Sigmoid colon (tissue), 7 donors: ENCODE measurements at places on chromosomes 16 and 17. TPM values are rescaled to one million over a fixed set of nuclear protein-coding genes. Genes with fewer than 3 reads are reported as not detected.

The ABAT gene
- 9.6 TPM for polyA plus RNA-seq

The ABCC12 gene
- not detected for polyA plus RNA-seq

The KRT20 gene
- 1,034 TPM for polyA plus RNA-seq

The PRSS53 gene
- polyA plus RNA-seq = not detected

The CAVIN1 gene
- polyA plus RNA-seq = 11.8 TPM

The KRT31 gene
- polyA plus RNA-seq = not detected

The RHBDL3 gene
- polyA plus RNA-seq = not detected

The MGAT5B gene
- 0.51 TPM for polyA plus RNA-seq

DNA sequence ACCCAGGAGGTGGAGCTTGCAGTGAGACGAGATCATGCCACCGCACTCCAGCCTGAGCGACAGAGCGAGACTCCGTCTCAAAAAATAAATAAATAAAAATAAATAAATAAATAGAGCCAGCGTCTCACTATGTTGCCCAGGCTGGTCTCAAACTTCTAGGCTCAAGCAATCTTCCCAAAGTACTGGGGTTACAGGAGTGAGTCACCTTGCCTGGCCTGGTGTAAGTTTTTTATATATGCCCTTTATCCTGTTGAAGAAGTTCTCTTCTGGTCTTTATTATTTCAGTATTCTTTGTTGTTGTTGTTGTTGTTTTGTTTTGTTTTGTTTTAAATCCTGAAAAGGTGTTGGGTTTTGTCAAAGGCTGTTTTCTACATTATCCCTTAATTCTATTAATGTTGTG, 30.1 kb upstream of the ABCC1 start:
- H3K27me3 ChIP-seq = no peaks in the 10 kb centered on the region
- no peaks in the 10 kb centered on the region for H3K4me1 ChIP-seq
- no peak for DNase-seq
- H3K27ac ChIP-seq = no peak overlapping the region
- H3K4me3 ChIP-seq = no peak overlapping the region
- H3K36me3 ChIP-seq = no peaks in the 10 kb centered on the region

DNA sequence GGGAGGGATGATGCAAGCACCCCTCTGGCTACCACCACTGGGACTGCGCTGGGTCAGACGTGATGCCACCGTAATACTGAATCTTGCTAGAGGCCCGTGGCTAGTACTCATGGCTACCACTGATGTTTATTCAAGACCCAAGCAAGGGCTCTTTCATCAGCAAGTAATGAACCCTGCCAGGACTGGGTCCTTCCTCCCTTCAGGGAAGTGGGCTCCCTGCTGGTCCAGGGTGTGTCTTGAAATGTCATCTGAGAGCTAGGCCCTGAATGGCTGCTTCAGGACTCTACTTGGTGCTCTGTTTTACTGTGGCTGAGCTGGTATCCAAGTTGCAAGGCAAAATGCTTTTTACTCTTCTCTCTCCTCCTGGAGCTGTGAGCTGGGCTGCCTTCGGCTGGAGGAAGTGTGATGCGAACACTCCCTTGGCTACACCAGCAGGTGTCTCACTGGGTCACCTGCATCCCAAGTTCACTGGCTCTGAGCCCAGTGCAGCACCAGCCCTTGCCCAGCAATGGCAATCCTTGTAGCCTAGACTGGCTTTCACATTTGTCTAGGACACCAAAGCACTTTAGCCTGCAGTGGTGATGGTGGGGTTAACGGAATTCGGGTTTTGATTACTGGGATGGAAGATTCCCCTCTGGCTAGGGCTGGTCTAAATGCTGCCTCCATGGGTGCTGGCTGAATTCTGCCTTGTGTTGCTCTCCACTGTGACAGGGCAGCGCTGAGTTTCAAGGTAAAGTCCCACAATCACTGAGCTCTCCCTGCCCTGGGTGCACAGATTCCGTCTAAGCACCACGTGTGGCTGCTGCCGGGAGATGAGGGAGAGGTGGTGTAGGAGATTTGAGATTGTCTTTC, 98.6 kb downstream of the USP22 start:
- no peak overlapping the region for H3K4me3 ChIP-seq
- H3K36me3 ChIP-seq = no peaks in the 10 kb centered on the region
- H3K4me1 ChIP-seq = no peaks in the 10 kb centered on the region
- H3K27ac ChIP-seq = no peak overlapping the region

DNA sequence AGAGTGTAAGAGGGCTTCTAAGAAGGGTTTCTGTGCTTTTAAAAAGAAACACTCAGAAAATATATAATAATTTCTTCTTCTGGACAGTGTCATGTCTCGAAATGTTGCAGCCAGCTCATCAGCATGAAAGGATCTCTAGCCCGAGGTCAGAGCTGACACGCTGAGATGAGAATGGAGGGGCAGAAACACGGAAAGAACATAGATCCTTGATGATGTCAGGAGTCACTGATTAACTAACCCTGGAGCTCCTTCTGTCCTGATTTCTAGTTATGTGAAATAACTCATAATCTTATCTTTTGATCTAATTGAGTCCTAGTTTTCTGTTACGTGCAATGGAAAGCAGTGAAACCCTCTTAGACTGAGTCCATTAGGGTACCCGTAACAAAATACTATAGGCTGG, 10.3 kb upstream of the TOX3 start:
- no peaks in the 10 kb centered on the region for H3K4me1 ChIP-seq
- DNase-seq = no peak
- H3K27ac ChIP-seq = no peak overlapping the region
- no peak overlapping the region for H3K4me3 ChIP-seq
- H3K27me3 ChIP-seq = no peaks in the 10 kb centered on the region

DNA sequence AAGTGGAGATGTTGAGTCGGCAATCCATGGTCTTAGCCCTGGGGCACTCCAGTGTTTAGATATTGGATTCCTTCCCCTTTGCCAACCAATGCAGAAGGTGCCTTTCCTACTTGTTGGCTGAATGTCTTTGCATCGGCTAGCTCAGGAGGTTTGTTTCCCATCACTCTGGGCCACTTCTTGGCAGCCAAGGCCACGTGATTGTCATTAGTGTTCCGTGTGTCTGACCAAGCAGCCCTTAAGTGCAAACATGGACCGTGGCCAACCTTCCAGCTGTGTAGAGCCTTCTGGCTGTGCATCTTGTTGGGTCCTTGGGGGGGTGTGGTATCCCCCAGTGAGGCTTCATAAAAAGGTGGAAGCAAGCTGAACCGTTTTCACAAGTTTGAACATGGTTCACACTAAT, 66.0 kb downstream of the GNAO1 start:
- no peaks in the 10 kb centered on the region for H3K36me3 ChIP-seq
- H3K4me3 ChIP-seq = no peak overlapping the region
- H3K27ac ChIP-seq = peak overlapping the region; percentile 90
- no peaks in the 10 kb centered on the region for H3K27me3 ChIP-seq
- DNase-seq = peak; percentile 97
- H3K4me1 ChIP-seq = peaks cover 86% of the 10 kb centered on the region

DNA sequence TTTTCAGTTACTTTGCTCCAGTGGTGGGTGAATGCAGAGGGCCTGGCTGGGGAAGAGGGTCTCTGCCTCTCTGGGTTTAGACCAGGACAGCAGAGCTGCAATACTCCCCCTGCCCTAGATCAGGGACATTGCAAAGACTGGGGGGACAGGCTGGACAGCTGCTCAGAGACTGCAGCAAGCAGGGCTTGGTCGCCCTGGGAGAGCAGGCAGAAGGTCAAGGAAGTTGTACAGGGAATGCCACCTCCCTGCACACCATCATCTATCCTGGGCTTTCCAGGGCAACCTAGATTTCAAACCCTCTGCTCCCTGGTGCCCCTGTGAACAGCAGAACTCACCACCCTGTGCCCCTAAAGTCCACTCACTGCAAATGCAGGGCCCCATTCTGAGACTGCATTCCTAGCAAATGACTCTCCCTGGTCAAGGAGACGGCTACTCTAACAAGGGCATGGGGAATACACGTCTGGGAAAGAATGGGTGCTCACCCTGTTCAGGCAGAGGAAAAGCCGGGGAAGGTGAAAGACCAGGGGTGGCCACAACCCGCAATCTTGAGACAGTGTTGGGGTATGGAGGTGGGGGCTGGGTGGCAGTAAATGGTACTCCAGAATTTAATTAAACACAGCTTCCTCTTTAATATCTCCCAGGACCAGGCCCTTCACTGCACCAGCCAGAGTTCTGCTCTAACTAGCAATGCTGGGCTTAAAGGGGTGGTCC, 1.0 kb downstream of the KIFC3 start:
- H3K36me3 ChIP-seq = peaks cover 14% of the 10 kb centered on the region
- H3K27ac ChIP-seq = peak overlapping the region; percentile 92
- DNase-seq = no peak
- H3K4me1 ChIP-seq = peaks cover 50% of the 10 kb centered on the region
- H3K27me3 ChIP-seq = no peaks in the 10 kb centered on the region

GRCh38 chr17:51078009-51078592, 42.6 kb downstream of the SPAG9 start:
- H3K27ac ChIP-seq = no peak overlapping the region
- no peak overlapping the region for H3K4me3 ChIP-seq
- H3K4me1 ChIP-seq = no peaks in the 10 kb centered on the region
- H3K27me3 ChIP-seq = no peaks in the 10 kb centered on the region
- no peak for DNase-seq
- peaks cover 36% of the 10 kb centered on the region for H3K36me3 ChIP-seq

- no peak overlapping the region for H3K4me3 ChIP-seq
- no peaks in the 10 kb centered on the region for H3K27me3 ChIP-seq
- H3K36me3 ChIP-seq = no peaks in the 10 kb centered on the region
- no peak overlapping the region for H3K27ac ChIP-seq
- H3K4me1 ChIP-seq = peaks cover 8% of the 10 kb centered on the region
Observed at GRCh38 chr17:60351012-60351695, 40.8 kb downstream of the USP32 start.

DNA sequence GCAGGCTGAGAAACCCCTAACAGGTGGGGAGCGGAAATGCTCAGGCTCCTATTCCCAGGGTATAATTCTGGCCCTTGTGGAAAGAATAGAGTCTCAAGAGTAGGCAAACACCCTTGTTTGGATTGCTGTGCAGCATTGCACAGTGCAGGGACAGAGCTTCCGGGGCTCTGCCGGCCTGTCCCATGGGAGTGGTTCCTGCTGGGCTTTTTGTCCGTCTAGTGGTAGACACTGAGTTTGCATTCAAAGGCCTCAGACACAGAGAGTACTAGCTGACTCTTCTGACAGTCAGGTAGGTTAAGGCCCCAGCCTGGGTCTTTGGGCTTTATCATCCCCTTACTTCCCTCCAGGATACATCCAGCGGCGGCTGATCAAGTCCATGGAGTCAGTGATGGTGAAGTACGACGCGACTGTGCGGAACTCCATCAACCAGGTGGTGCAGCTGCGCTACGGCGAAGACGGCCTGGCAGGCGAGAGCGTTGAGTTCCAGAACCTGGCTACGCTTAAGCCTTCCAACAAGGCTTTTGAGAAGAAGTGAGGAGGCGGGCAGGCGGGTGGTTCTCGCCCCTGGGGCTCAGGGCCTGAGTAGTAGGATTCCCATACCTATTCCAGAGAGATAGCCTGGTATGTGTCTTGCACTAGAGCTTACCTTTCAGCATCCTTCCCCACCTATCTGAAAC, 18.1 kb downstream of the POLR2A start:
- H3K27ac ChIP-seq = no peak overlapping the region
- peak; percentile 48 for DNase-seq
- no peaks in the 10 kb centered on the region for H3K4me1 ChIP-seq
- H3K36me3 ChIP-seq = peaks cover 71% of the 10 kb centered on the region
- no peaks in the 10 kb centered on the region for H3K27me3 ChIP-seq

DNA sequence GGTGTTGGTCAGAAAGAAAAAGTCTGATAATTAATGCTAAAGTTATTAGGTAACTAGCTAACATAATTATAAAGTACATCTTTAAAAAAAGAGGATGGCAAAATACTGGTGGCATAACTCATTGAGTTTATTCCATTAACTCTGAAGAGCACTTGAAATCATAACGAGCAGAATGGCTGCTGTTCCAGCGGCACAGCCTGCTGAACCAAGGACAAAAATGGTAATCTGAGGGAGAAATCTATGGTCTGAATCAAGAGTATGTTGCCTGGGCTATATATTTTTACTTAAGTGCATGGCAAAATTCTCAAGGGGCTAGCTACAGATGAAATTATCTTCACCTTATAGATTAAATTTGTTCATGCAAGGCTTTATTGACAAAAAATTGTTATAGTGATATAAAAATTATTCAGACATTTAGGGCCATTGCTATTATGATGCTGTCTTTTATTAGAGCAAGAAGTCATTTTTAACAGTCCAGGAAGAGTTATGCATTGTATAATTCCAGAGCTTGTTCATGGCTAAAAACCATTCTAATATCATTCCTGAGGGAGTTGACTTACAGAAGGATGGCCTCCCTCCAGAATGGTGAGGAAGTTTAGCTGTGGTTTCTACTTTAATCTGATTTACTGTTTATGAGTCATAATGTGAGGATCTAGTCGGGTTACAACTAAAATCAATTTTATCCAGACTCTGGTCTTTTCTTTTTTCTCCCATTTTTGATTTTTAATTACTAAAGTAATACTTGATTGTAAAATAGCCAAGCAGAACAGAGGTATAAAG, 41.4 kb upstream of the ANKFN1 start:
- no peak overlapping the region for H3K4me3 ChIP-seq
- no peaks in the 10 kb centered on the region for H3K27me3 ChIP-seq
- no peak for DNase-seq
- no peaks in the 10 kb centered on the region for H3K36me3 ChIP-seq

DNA sequence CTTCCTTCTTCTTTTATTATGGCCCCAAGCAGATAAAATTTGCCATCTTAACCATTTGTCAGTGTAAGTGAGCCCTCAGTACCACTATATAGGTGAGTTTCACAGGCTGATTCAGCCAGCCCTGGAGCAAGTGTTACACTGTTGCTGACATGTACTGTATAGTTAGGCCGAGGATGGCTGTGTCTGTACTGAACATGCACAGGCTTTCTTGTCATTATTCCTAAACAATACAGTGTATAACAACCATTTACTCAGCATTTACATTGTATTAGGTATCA, 53.7 kb downstream of the AMFR start:
- H3K27me3 ChIP-seq = no peaks in the 10 kb centered on the region
- H3K4me1 ChIP-seq = peaks cover 42% of the 10 kb centered on the region
- peak overlapping the region; percentile 51 for H3K27ac ChIP-seq

GRCh38 chr16:56514845-56515244, 5.0 kb downstream of the BBS2 start:
- H3K27ac ChIP-seq = no peak overlapping the region
- peaks cover 5% of the 10 kb centered on the region for H3K36me3 ChIP-seq
- peaks cover 9% of the 10 kb centered on the region for H3K4me1 ChIP-seq
- no peak for DNase-seq
- no peaks in the 10 kb centered on the region for H3K27me3 ChIP-seq

DNA sequence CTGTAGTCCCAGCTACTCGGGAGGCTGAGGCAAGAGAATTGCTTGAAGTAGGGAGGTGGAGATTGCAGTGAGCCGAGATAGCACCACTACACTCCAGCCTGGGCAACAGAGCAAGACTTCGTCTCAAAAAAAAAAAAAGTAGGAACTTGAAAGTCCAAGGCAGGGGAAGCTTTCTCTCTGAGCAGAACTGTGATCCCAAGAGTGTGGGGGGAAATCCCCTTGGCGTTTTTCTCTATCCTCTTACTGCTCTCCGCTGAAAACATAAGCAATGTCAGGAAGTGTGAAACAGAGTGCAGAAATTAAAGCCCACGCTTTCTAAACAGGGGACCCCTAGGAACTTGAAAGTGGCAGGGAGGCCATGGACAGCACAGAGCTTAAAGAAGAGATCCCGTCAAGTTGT, 9.8 kb upstream of the CMTM3 start:
- no peaks in the 10 kb centered on the region for H3K27me3 ChIP-seq
- no peak overlapping the region for H3K4me3 ChIP-seq
- no peaks in the 10 kb centered on the region for H3K36me3 ChIP-seq
- no peaks in the 10 kb centered on the region for H3K4me1 ChIP-seq
